ENCODE measurements at places on chromosomes 6 and 20.

DNA sequence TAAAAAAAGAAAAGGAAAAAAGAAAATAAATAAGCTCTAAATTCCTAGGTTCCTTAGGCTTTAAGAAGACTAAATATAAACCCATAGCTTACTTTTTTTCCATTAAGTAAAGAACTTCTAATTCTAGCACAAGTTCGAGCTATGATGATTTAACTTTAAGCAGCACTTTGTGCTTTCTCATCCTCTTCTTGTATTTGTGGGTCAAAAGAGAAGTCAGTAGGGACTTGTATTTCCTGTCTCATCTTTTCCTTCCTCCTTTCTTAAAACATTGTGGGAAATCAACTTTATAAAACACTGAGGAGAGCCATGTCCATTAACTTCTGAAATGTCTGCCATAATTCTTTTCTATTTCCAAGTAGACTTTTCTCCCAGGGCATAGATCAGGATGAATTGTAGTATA lies 637.7 kb upstream of the CITED2 start:
- DNase-seq, result no peak

DNA sequence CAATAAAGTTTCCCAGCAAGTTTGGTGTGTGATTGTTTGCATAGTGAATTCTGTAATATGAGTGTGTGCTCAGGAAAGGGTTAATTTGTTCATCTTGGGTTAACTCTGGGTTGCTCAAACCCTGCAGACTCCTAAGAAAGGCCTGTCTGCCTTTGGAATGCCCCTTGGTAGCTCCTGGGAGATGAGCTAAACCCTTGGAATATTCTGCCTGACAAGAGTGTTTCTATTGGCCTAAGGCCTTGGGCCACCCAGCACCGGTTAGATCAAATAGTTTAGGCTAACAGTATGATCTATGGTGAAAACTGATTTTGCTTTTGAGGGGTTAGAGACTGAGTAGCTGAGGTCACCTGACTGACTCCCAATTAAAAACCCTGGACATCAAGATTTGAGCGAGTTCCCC lies 248.3 kb downstream of the GRM1 start:
- DNase-seq, result peak; percentile 53

DNA sequence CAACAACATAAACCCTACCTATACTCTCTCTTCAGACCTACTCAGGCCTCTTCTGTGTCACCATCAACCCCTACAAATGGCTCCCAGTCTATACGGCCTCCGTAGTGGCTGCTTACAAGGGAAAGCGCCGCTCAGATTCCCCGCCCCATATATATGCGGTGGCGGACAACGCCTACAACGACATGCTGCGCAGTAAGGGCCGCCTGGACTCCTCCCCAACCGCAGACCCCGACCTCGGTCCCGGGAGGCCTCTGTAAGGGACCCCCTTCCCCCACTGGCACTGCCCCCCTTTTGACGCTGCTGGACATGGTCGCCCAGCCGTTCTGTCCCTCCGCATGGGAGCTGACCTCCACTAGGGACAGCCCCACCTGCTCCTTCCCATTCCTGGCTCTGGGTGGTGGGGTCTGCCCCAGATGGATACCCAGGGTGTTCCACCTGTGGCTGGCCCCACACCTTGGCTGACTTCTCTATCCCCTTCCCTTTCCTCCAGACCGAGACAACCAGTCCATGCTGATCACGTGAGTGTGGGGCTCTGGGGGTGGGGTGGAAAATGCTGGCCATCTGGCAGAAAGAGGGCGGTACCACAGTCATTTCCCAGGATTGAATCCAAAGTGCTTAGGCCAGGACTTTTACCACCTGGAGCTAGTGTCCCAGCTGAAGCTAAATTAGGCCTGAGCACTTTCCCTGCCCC lies 25.0 kb downstream of the MYH7B start:
- DNase-seq, result peak; percentile 32

- DNase-seq, result no peak
These were observed 19.6 kb upstream of the RREB1 start for GRCh38 chr6:7088076-7088742.

- DNase-seq, result no peak
These were observed 643.8 kb upstream of the AGPAT4 start for GRCh38 chr6:161917645-161918044.

DNA sequence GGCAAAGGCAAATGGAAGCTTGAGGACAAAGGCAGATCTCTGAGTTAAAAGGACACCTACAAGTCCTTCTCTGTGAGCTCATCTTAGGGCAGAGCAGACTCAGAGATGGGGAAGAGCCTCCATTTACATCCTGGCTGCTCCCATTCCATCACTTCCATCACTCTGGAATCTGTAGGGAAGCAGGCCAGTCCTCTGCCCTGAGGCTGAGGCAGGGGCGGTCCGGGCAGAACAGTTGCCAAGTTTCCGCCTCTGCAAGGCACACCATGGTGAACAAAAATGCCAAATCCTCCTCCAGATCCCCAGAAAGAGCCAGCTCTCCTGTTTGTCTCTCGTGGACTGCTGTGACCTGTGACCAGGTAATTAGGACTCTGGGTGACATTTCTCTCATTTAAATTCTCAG lies 209.6 kb upstream of the SSTR4 start:
- DNase-seq, result no peak

- DNase-seq, result peak; percentile 96
These were observed 43.0 kb upstream of the PTGIS start for GRCh38 chr20:49610691-49611538.

GRCh38 chr6:138970856-138971425 lies 17.1 kb downstream of the REPS1 start:
- no peak for DNase-seq

GRCh38 chr6:961407-961960 lies 268.5 kb upstream of the EXOC2 start:
- DNase-seq, result no peak

All from mesendoderm (in vitro differentiated cells).